ENCODE measurements at places on chromosomes 2 and 18.

- DNase-seq, result no peak
Measured at GRCh38 chr2:215487002-215487372, 51.1 kb upstream of the FN1 start.

DNA sequence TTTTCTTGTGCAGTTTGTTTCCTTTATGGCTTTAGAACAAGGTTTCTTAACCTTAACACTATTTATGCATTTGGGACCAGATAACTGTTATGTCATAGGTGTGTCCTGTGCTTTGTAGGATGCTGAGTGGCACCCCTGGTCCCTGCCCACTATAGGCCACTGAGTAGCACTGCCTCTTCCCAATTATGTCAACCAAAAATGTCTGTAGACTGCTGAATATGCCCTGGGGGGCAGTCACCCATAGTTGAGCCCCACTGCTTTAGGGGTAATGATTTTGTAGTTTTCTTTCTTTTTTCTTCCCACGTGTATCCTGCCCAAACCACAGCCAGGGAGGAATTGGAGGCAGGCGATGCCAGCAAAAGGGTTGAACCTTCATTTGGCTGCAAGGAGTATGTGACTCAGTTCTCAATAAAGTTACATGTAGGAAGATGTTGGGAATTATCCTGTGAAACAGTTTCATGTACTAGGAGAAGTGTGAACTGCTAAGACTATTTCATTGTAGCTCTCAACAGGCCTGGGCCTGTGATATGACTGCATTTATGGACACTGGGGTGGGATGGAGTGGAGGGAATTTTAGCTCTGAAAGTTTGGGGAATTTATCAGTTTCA lies 65.7 kb downstream of the FMNL2 start:
- DNase-seq, result peak; percentile 59

DNA sequence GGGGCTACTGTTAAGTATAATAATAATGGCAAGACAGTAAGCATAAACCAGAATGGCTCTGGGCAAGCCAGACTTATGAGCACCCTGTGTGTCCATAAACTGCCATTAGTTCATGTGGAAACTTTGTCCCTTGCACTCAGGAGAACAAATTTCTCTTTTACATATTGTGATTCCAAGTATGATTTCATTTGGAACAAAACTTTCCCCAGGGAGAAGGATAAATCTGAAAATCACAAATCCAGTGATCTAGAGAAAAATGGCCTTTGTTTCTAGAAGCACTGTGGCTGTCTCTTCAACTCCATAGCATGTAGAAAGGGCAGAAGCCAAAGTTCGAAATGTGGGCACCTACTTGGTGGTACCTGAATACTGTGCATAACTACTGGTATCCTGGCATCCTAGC lies 823.7 kb upstream of the SOX11 start:
- DNase-seq, result no peak

DNA sequence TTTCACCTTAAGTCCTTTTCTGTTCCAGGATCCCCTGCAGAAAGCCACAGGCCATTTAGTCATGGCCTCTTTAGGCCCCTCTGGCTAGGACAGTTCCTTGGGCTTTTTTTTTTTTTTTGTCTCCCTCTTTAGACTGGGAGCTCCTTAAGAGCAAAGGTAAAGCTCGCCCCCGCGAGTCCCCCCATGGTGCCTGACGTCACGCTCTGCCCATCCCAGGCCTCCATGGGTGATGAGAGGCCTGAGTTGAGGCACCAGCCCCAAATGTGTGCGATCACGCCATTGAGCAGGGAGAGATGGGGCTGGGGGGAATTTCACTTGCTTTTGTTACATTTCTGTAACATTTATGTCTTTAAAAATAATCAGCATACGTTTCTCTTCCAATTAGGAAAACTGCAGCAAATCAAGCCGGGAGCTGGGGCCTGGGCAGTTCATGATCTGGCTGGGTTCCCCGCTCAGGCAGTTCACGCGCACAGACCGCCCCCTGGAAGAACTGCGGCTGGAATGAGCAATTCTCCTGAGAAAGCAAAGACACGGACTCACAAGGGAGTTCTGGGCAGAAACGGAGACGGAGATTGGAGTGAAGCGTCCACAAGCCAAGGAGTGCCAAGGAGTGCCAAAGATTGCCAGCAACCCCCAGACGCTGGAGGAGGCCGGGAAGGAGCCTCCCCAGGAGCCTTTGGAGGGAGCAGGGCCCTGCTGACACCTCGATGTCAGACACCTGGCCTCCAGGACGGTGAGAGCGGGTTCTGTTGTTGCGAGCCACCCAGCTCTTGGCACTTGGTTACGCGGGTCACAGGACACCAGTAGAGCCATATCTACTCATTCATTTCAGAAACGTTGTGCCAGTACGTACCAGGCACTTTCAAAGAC lies 108.4 kb upstream of the ODC1 start:
- DNase-seq, result no peak

GRCh38 chr2:96916156-96916630 lies 46.3 kb upstream of the SEMA4C start:
- DNase-seq, result peak; percentile 66

Data from EH (cell line).